Neural progenitor cell (in vitro differentiated cells): ENCODE measurements at places on chromosomes 7 and 10.

GRCh38 chr10:103651333-103651732 is 157.8 kb downstream of the NEURL1 start:
- no peak for DNase-seq

GRCh38 chr7:78562191-78562590 is 763.6 kb downstream of the PHTF2 start:
- DNase-seq: no peak

GRCh38 chr7:104482362-104483037 is 154.1 kb downstream of the LHFPL3 start:
- no peak for DNase-seq

- no peak for DNase-seq
Observed at GRCh38 chr10:24886290-24886680, 66.1 kb downstream of the PRTFDC1 start.

DNA sequence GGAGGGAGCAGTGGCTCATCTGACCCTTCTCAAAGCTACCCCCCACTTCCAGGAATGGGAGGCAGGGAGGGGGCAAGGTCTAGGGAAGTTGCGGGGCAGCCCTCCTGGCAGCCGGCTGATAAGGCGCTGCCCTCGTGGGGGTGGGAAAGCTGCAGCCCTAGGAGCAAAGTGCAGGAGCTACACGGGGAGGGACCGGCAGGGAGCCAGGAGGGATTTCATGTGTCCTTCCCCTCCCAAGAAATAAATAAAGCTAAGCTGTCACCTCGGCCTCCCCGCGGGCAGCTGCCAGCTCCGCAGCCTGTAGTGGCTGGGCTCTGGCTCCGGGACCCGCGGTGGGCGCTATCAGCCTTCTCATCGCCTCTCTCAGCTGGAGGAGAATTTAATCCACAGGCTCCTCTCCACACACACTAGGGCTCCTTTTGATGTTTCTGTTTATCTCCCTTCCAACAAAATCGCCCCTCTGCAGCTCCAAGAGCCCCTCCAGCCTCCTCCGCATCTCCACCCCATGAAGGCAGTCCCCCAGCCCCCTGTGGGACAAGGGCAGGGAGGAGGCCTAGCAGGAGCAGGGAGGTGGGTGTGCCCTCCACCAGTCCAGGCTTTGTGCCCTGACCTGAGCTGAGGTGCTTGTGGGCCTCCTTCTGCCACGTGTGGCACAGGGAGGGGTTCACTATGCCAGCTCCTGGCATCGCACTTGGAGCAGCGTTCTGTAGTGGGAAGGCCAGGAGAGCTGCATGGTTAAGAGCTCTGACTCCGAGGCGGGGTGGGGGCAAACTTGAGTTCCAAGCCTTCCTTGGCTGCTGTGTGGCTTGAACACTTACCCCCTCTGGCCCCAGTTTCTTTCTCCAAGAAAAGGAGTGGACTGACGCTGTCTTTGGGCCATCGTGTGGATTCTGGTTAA is 80.5 kb downstream of the C10orf105 start:
- DNase-seq: no peak

DNA sequence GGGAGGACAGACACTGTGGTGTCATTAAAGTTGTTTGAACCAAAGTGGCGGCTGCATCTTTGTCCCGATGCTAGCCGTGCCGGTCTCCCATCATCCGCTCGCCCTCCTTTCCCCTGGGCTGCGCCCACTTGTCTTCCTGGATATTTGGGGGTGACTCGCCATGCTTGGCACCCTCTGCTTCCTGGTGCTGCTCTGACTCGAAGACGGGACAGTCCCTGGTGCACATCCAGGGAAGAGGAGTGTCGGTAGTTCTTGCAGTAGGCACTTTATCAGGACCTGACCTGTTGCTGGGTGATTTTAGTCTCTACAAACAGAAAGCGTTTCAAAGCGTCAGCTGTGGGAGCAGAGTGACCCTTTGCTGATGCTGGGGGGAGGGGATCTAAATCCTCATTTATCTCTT is 68.3 kb upstream of the DNAJB6 start:
- DNase-seq: no peak

GRCh38 chr7:114921631-114922025 is 266 bp upstream of the MDFIC start:
- peak; percentile 39 for DNase-seq

GRCh38 chr10:113631684-113632367 is 32.0 kb downstream of the NRAP start:
- peak; percentile 68 for DNase-seq

- no peak for DNase-seq
Observed at GRCh38 chr10:132110111-132110521, 44.4 kb downstream of the JAKMIP3 start.

DNA sequence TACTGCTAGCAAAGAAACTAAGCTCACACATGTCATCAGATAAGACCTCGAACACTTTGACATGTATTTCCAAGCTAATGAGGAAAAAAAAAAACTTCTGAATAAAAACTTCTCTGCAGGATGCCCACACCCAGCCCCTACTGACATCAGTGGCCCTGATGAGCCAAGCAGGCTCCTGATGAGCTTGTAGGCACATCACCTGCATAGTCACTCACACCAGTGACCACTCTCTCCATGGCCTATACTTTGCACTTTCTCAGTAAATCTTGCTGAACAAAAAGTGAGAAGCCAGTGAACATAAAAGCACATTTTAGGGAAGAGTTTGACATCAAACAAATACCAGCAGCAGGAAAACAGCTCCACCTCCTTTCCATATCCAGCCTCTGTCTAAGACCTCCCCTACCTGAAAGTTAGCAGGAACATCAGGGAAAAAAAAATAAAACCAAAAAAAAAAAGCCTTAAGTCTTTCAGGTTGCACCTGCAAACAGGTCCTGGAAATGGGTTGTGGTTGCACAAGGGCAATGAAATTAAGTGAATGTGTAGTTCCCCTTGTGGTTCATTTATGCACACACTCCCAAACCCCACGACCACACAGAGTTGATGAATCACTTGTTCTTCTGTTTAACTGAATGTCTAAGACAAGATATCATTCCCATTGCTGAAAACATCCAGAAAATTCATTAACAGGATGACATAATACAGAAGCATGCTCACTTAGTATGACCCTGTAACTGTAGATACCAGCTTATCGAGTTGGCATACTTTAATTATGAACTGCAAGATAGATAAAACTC is 205.2 kb upstream of the PDE1C start:
- DNase-seq: no peak

DNA sequence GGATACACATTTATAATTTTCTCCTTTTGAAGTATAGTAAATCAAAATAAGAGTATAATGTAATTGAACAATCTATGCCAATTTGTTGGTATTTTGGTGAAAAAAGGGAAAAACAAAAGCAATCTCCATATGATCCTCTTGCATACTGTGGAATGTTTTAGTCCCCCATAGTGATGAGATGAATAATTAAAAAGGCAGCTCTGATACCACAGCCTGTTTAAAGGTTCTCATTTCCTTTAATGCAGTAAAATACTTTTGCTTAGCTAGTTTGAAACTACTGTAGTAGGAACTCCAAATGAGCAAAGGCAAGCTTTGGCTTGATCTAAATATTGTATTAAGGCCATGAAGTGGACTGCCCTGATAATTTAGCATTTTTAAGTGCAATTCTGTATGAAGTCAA is 77.6 kb downstream of the VTI1A start:
- no peak for DNase-seq

- DNase-seq: peak; percentile 73
Observed at GRCh38 chr10:26269754-26270153, 53.2 kb downstream of the GAD2 start.

DNA sequence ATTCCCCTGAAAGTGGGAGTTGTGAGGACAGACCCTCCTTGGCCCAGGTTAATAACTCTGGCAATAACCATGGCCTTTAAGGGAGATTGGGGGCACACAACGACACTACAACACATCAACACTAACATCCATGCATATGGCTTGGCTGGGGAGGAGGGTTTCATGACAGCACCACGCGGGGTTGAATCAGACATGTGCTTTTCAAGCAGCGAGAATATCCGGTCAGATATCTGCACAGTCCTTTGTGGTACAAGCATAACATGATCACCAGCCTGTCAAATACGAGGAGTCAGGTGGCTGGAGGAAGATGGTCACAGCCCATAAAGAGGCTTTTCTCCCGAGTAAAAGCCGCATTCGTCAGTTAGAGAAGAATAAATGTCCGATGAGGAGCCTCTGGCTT is 13.1 kb upstream of the KLRG2 start:
- no peak for DNase-seq

DNA sequence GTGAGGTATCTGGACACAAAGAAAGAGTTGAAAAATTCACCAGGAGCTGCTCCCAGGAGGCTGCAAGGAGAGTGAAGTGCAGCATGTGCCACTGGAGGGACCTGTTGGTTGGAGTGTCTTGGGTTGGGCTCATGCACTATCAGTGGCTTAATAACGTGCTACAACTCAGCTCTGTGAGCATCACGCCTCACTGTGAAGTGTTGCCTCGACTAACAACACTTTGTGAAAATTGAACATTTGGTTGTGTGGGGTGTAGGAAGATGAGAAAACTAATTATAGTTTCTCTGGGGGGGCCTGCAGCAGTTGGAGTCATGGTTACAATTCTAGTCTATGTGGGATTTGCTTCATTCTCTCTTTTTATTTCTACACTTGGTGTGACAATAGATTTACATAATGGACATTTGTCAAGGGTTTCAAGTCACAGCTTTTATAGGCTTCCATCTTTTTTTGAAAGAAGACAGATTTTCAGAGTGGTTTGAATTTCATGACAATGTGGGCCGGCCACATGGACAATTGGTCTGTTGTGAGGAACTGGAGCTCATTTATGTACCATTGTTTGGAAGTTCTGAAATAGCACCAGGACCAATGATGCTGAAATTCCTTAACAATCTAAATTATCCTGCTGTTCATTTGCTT is 121.3 kb downstream of the RAMP3 start:
- DNase-seq: no peak

- DNase-seq: no peak
Observed at GRCh38 chr10:78550716-78551115, 517.1 kb downstream of the RPS24 start.
